Cardiac septum (tissue), 1 donor: ENCODE measurements at places on chromosomes 7 and 10.

- no peak for DNase-seq
Measured at GRCh38 chr10:66378117-66378876, 547.5 kb upstream of the LRRTM3 start.

GRCh38 chr10:8150401-8150905 lies 96.0 kb downstream of the GATA3 start:
- DNase-seq: no peak

- no peak for DNase-seq
Measured at GRCh38 chr7:140509789-140510188, 30.5 kb upstream of the MKRN1 start.

DNA sequence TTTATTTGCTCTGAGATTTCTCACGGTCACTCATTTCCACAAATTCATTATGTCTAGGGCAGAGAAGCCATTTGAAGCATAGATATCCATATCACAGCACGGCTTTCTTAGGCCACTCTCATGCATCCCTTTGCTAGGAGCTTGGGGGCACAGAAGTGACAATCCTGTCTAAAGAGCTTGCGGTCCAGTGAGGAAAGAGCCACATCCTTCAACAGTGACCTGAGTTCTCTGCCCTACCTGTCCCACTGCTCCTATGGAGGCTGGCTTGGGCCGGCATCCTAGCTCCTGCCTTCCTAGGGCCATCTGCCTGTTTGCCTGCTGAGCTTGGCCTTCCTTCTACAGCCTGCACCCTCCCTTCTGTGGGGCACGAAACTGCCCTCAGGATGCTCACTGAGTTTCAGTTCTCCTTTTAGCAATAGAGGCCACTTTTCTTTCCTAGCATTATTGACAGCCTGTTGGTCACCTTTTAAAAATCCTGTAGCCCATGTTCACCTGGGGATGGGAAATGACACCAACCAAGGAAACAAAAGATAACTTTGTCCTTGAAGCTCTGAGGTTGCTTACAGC lies 212.1 kb upstream of the GRB10 start:
- DNase-seq: peak; percentile 9
